ENCODE measurements at places on chromosomes 7 and 10. TPM values are rescaled to one million over a fixed set of nuclear protein-coding genes. Genes with fewer than 3 reads are reported as not detected.
A peak's percentile ranks its signal among the peaks of the same experiment; 100 is the strongest.

DNA sequence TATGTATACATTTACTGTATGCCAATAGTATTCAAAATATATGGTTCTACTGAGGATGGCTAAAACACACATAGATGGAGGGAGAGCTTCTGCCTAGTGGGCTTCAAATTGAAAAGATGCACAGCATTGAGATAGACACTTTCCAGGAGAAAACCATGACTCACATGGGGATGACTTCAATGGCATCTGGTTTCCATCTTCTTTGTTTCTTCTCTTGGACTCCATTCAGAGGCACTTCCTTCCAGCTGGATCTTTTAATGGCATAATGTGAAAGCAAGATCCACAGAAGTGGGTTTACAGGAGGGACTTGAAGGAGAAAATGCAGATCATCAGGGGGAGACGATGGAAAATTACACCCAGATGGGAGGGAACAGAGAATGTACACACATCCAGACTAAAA lies 84.9 kb downstream of the ZNF365 start:
- DNase-seq, result peak; percentile 32

DNA sequence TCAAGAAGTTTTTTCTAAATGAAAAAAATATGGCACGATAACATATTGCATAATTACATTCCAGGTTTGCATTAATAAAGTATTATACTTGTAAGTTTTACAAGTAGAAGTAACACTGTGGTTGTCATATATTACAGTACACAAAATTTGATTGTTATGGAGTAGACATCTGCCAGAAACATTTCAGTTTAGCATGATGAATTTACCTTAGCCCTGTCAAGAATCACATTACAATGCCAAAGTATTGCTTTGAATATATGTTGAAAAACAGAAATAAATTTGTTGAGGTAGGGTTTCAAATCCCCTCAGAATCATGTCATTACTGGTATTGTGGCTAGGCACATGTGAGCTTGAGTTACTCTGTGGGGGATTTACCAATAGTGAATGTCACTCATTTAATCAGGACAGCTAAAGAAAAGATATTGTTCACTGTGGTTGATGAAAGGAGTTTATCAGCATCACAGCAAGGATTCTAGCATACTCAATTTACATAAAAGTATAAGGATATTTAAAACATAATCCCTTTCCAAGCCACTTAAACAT lies 112.1 kb downstream of the MDFIC start:
- DNase-seq, result no peak

DNA sequence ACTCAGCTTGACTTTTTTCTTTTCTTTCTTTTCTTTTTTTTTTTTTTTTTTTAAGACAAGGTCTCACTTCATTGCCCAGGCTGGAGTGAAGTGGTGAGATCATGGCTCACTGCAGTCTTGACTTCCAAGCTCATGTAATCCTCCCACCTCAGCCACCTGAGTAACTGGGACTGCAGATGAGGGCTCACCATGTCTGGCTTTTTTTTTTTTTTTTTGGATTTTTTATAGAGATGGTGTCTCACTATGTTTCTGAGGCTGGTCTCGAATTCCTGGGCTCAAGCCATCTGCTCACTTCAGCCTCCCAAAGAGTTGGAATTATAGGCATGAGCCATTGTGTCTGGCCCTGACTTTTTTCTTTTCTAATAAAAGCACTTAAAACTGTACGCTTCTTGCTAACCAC lies 358.2 kb upstream of the IGFBP3 start:
- DNase-seq, result no peak

- no peak for DNase-seq
Observed at GRCh38 chr7:127980901-127981300, 50.3 kb downstream of the LRRC4 start.

KCP gene
- total RNA-seq, result 0.26 TPM

DNA sequence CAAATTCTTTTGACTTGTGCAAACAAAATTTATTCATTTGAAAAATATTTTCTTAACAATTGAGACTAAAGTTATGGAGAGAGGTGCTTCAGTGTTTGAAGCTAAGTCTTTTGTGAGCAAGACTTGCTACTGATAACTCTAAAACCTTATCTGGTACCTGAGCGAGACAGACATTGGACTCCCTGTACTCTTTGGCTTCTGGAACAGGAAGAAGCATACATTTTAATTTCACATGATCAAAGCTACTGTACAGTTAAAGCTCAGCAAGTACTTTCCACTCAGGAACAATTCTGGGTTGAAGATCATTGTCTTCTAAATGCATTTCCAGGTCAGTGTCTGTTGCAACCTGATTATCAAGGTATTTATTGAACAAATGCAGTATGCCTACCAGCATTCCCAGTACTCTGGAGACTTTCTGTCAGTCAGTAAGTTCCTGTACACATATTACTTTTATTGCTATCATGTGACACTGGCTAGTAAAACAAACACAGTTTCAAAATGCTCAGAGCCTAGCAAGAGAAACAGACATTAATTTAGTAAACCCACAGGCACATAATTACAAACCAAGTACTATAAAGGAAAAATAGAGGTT lies 42.4 kb downstream of the CABCOCO1 start:
- DNase-seq, result no peak

MYH16 gene
- 0.78 TPM for total RNA-seq

- DNase-seq, result peak; percentile 35
Observed at GRCh38 chr7:55532150-55532917, 40.0 kb downstream of the VOPP1 start.

GRCh38 chr7:116340943-116341907 lies 130.9 kb downstream of the TES start:
- DNase-seq, result no peak

POU6F2 gene
- total RNA-seq, result not detected

DNA sequence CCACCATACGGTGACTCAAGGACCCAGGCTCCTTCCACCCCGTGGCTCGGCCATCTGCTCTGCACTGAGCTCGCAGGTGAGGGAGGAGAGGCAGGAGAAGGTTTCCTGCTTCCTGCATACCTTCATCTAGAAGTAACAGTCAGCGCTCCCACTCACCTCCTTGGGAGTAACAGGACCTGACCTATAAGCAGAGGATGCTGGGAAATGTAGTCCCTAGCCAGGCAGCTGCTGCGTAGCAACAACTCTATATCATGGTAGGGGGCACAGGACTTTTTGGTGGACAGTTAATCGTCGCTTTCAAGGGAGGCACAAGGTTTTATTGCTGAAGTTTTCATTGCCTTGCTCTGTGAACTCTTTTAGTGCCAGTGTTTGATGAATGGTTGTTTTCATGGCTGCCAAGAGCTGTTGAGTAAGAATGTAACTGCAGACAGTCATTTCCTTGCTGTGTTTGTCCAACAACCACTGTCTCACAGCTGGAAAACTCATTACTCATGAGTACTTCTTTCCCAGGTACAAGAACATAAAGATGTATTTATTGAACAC lies 10.2 kb upstream of the ZFYVE27 start:
- peak; percentile 89 for DNase-seq

DNA sequence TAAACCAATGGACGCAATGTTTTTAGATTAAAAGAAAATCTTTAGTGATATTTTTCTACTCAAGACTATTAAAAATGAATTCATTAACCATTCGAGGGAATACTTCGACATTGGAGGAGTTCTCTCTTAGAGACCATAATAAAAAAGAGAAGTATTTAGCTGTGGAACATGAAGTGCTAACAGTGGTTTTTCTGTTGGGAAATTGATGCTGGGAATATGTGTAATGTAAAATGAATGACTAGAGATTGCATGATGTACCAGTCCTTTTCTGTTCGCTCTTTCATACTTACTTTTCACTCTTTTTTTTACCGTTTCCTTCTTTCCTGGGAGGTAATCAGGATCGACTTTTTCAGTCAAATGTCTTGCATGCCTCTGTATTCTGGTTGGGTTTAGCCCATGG lies 41.3 kb downstream of the ST7 start:
- no peak for DNase-seq

DNA sequence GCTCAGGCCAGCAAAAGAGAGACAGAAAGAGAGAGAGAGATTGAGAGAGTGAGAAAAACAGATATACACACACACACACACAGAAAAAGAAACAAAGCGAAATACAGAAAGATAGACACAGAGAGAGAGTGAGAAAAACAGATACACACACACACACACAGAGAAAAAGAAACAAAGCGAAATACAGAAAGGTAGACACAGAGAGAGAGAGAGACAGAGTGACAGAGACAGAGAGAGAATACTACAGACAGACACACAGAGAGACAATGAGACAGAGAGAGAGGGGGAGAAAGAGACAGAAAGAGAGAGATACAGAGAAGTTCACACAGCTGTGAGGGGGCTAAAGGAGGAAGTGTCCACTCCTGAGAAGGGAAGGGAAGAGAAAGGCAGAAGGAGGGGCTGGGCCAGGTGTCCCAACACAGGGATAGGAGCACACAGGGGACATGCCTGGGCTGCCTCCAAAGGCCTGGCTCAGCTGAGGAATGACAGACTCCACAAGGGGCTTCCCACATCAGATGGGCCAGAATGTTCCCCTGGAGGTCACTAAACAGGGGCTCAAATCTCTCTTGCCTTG lies 4.3 kb downstream of the GCK start:
- peak; percentile 41 for DNase-seq

DNA sequence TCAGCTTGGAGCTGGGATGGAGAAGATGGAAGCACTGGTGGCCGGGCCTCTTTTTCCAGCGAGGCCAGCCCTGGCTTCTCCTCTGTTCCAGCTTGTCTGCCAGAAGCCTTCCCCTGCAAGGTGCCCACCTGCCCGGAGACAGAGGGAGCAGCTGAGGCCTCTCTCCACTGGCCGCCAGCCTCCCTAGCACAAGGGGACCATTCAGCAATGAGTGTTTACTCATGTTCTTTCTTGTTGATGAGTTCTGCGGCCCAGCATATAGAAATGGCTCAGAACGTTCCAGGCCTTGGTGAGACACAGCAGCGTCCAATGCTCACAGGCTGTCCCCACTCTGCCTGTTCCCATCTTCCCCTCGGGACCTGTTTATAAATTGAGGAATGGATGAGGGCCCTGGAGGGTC lies 47.3 kb downstream of the CHST3 start:
- no peak for DNase-seq

CYP26A1 gene
- total RNA-seq, result 0.65 TPM

GRCh38 chr10:67606572-67606971 lies 89.4 kb downstream of the CTNNA3 start:
- peak; percentile 92 for DNase-seq

DNA sequence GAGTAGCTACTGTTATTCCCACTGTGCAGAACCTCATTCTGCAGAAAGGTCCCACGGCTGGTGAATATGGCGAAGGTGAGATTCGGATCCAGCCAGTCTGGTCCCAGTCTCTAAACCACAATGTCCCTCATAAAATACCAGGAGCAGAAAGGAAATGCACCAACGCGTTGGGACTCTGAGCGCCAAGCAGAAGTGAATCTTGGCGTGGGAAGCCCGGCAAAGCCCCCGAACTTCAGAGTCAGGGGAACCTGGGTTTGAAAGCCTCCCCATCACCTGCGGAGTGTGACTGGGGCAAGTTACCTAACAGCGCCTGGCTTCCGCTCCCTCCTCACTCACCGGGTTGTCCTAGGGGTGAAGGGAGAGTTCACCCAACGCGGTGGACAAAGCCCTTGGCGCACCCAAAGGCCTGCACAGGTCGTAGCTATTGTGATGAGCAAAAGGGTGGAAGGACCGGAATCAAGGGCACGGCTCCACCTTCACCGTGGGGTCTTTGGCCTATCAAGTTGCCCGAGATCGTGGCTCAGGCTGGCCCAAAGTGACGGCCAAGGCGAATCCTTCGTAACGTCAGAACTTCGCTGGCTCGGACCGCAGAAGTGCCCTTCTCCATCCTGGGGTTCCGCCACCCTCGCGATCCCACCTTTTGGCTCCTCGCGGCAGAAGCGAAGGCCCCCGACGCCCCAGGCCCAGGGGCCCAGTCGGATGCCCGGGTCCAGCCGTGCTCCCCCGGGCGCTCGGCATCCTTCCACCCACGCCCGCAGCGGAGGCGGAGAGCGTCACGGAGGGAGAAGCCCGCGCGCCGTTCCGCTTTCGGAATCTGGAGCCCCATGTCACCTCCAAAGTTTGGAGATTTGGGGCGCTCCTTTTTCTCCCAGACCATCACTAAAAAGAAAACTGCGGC lies 811 bp downstream of the RGS10 start:
- DNase-seq, result no peak

PIK3CG gene
- 5.4 TPM for total RNA-seq
